T-helper 17 cell (primary cell): ENCODE measurements at places on chromosomes 6 and 20.

DNA sequence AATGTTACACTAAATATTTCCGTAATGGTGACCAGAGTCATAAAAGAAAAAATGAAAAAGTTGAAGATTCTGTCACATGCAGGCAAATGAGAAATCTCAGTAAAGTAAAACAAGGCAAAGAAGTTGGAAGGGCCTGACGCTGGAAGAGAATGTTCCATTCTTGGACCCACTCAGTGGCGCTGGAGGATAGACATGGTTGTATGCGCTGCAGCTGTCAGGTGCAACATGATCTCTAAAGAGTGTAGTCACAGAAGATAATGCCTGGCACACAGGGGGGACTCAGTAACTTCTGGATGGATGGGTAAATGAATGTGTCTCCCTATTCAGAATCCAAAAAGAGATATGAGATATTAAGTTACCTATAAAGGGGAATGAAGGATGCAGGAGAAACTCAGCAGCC lies 116.3 kb downstream of the FAXC start:
- DNase-seq, result no peak

- no peak for DNase-seq
Measured at GRCh38 chr6:85291326-85291725, 158.6 kb upstream of the NT5E start.

GRCh38 chr6:19438566-19439353 lies 398.4 kb upstream of the ID4 start:
- no peak for DNase-seq

GRCh38 chr6:18148304-18149025 lies 6.4 kb downstream of the TPMT start:
- DNase-seq, result no peak

DNA sequence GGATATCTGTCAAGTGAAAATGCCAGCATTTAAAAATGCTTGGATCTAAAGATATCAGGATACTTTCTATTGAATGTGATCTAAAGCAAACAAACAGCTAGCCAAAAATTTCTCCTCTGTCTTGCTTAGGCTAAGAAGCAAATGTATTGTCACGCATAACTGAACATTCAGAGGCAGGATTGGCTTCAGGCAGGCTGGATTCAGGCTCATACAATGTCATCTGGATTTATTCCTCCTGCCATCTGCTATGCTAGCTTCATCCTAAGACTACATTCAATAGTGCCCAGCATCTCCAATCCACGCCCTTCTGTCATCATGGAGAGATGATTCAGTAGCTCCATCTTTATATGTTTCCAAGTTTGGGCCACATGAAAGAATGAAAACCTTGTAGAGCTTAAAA lies 27.1 kb downstream of the PFDN4 start:
- DNase-seq, result no peak
